Activated T-cell treated with anti-CD3 and anti-CD28 coated beads, Interleukin-2, amount 50 U/mL, for 24 hours (primary cell): ENCODE measurements at places on chromosomes 13 and 19.

DNA sequence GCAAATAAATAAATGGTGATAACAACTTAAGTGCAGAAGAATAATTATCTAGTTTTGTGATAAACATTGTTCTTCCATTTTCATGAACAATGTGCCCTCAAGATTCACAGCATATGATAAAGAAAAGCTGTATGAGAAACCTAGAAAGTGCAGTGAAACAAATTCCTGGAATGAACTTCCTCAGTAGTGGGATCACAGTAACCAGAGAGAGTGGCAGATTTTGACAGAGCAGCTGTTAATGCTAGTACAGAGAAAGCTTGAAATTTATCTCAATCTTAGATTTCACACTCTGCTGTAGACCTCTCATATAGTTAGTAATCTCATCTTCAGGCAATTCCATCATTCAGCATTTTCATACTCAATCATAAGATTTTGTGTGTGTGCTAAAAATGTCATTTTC is 664.9 kb downstream of the PCDH9 start:
- H3K36me3 ChIP-seq = no peaks in the 10 kb centered on the region
- no peaks in the 10 kb centered on the region for H3K4me1 ChIP-seq
- no peak overlapping the region for H3K27ac ChIP-seq
- no peak for DNase-seq
- H3K4me3 ChIP-seq = no peak overlapping the region

- peak overlapping the region; percentile 98 for H3K27ac ChIP-seq
- H3K4me1 ChIP-seq = peaks cover 59% of the 10 kb centered on the region
Measured at GRCh38 chr19:45423033-45423588, 606 bp downstream of the ERCC1 start.

GRCh38 chr19:5585461-5586299 is 17.9 kb upstream of the TINCR start:
- peaks cover 22% of the 10 kb centered on the region for H3K4me1 ChIP-seq
- peak overlapping the region; percentile 12 for H3K4me3 ChIP-seq
- peaks cover 72% of the 10 kb centered on the region for H3K36me3 ChIP-seq
- no peaks in the 10 kb centered on the region for H3K27me3 ChIP-seq

DNA sequence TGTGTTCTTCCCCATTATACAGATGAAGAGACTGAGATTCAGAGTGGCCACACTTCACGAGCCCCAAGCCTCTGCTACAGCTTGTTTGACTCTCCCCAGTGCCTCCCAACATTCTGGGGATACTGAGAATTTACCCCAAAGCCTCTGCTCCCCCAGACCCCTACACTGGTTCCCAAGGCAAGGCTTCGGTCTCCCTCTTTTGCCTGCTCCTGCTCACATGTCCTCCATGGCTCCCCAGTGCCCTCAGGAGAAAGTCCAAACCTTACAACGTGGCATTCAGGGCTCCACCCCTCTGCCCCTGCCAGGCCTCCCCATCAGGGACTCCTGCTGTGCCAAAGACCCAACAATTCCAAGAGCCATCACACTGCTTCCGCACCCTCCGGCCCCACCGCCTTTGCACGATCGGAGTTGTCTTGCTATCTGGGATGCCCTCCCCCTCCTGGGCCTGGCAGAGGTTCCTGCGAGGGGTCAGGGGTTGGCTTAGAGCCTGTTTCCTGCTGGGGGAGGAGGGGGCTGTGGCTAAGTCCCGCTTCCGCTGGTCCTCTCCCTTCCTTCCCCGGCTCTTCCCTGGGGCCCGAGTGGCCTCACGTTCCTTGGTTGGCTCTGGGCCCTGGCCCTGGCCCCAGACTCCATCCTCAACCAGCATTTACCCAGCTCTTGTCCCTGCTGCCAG is 15.4 kb downstream of the GTPBP3 start:
- H3K4me1 ChIP-seq = peaks cover 5% of the 10 kb centered on the region
- no peak overlapping the region for H3K4me3 ChIP-seq
- no peaks in the 10 kb centered on the region for H3K36me3 ChIP-seq
- no peak for DNase-seq

GRCh38 chr19:3210347-3211017 is 14.0 kb upstream of the CELF5 start:
- H3K27me3 ChIP-seq = no peaks in the 10 kb centered on the region
- peaks cover 30% of the 10 kb centered on the region for H3K36me3 ChIP-seq
- H3K4me3 ChIP-seq = no peak overlapping the region
- H3K27ac ChIP-seq = no peak overlapping the region

- no peaks in the 10 kb centered on the region for H3K36me3 ChIP-seq
- H3K27me3 ChIP-seq = peaks cover 28% of the 10 kb centered on the region
- H3K4me1 ChIP-seq = no peaks in the 10 kb centered on the region
- no peak overlapping the region for H3K27ac ChIP-seq
Measured at GRCh38 chr13:19622193-19622592, 11.3 kb upstream of the MPHOSPH8 start.

DNA sequence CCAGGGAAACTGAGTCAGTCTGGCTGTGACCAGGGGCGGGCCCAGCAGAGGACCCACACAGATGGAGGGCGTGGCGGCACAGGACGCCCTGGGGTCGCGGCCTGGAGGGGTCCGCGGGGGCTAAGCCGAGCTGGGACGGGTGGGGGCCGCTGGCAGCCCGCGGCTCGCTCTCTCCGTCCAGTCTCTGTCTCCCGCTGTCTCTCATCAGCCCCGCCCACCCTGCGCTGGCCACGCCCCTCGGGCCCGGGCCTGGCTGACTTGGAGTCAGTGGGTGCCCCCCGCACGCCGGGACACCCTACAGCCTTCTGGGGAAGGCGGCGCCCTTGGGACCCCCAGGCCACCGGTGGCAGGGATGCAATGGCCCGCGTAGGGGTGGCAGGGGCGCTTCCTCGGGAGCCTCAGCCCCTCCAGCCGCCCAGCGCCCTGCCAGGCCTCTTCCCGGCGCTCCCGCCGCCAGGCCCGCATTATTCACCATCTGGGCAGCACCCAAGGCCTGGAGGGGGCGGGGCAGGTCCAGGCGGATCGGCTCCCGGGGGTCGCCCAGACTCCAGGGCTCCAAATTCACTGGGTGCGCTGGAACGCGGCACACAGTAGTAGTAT is at the start of gene TBXA2R:
TSS of gene TBXA2R (minus strand) at position 186 of the 600 bp plus-strand sequence. CDS start 6,241 bp downstream, outside the sequence.
- H3K4me3 ChIP-seq = peak within 1 kb of the TSS; percentile 56
- H3K27ac ChIP-seq = no peak within 1 kb of the TSS
- DNase-seq = peak; percentile 79
- peaks cover 10% of the 10 kb centered on the region for H3K27me3 ChIP-seq

DNA sequence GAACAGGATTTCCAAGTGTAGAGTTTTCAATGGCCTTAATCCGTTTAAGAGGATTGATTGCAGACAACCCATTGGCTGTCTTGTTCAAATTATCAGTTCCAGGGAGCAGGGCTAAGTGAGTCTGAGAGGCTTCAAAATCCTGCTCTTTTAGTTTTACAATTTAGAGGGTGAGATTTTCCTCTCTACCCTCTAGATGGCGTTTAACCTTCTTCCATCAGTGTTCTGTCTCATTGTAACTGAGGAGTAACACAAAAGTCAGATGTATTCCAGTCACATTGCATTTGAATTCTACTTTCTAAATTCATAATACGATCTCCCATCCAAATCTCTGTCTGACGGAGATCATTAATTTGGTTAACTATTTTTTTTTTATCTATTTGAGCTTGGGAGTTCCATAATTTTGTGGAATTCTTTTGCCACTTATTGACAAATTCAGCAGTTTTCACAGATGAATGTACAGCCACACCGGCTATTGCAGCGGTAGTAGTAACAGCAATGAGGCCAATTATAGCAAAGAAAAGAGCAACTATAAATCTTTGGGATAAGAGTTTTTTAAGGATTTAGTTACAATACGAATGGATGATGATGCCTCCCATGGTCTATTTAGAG is 7.8 kb upstream of the C19orf84 start:
- peaks cover 46% of the 10 kb centered on the region for H3K4me1 ChIP-seq
- H3K36me3 ChIP-seq = peaks cover 21% of the 10 kb centered on the region
- H3K27me3 ChIP-seq = no peaks in the 10 kb centered on the region
- H3K27ac ChIP-seq = no peak overlapping the region
- no peak for DNase-seq
- no peak overlapping the region for H3K4me3 ChIP-seq

- H3K27me3 ChIP-seq = no peaks in the 10 kb centered on the region
- peak; percentile 63 for DNase-seq
- peak overlapping the region; percentile 94 for H3K4me3 ChIP-seq
- H3K36me3 ChIP-seq = peaks cover 7% of the 10 kb centered on the region
Measured at GRCh38 chr13:77698201-77699058, 943 bp downstream of the SLAIN1 start.
